Activated CD8-positive, alpha-beta memory T cell treated with anti-CD3 and anti-CD28 coated beads, Interleukin-2, amount 10 ng/mL, durations not matched to agents 7 days and 5 days (primary cell): ENCODE measurements at places on chromosomes 7 and 10. TPM values are rescaled to one million over a fixed set of nuclear protein-coding genes. Genes with fewer than 3 reads are reported as not detected.

Gene ZEB1
- 57.0 TPM for total RNA-seq

Gene PTPRZ1
- not detected for total RNA-seq

Gene ATG9B
- 2.3 TPM for total RNA-seq

Gene ANKRD1
- total RNA-seq: not detected

Gene RAMP3
- not detected for total RNA-seq

Gene MMP21
- total RNA-seq: not detected

Gene ASZ1
- total RNA-seq: not detected

Gene ZNF488
- total RNA-seq: not detected

Gene HOXA7
- not detected for total RNA-seq

Gene CABCOCO1
- not detected for total RNA-seq

Gene OR2A12
- total RNA-seq: not detected

Gene ASAH2
- 4.2 TPM for total RNA-seq

Gene TMEM140
- 19.9 TPM for total RNA-seq

Gene LRRC4
- not detected for total RNA-seq

Gene EPDR1
- 0.93 TPM for total RNA-seq

Gene C10orf62
- total RNA-seq: not detected

Gene SPDYE2B
- total RNA-seq: not detected

Gene PLAU
- 4.8 TPM for total RNA-seq

Gene ZNF789
- total RNA-seq: 21.5 TPM

Gene IDI2
- total RNA-seq: not detected

Gene HEPACAM2
- total RNA-seq: not detected

Gene TMEM236
- total RNA-seq: 0.06 TPM

Gene CXCL12
- total RNA-seq: not detected

Gene FAM180A
- not detected for total RNA-seq
